ENCODE measurements at places on chromosomes 6 and 20. TPM values are rescaled to one million over a fixed set of nuclear protein-coding genes. Genes with fewer than 3 reads are reported as not detected.
A peak's percentile ranks its signal among the peaks of the same experiment; 100 is the strongest.

Gene HLA-DOB
- total RNA-seq, result not detected

Gene RAD21L1
- 1.1 TPM for total RNA-seq

Gene RGS17
- 12.0 TPM for total RNA-seq

Gene ZNF831
- 0.56 TPM for total RNA-seq

Gene MCM8
- total RNA-seq, result 8.2 TPM

Gene CEBPB
- total RNA-seq, result 28.1 TPM

Gene CENPQ
- 7.5 TPM for total RNA-seq

Gene DLL1
- total RNA-seq, result 59.5 TPM

DNA sequence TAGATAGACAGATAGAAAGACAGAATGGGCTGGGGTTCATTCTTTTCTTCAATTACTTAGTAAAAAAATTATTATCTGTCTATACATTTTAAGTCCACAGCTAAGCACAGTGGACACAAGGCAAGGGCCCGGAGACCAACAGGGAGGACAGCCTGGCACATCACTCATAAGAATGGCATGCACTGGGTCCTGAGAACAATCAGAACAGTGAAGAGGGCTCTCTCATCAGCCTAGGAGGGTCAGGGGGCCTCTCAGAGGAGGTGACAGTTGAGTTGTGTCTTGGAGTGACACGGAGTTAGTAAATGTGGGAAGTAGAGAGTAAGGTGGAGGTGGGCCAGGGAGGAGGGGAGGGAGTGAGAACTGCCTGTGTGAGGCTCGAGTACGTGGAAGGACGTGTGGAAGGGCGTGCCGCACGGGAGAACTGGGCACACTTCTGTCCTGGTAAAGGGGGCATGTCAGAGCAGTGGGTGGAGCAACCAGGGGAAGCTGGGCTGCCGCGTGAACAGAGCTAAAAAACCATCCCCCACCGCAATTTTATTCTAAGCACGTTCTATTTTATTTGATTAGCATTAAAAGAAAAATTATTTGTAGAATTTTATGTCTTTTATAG is 45.1 kb upstream of the DSP start:
- no peak for DNase-seq
- H3K27ac ChIP-seq, result no peak overlapping the region
- no peak overlapping the region for H3K4me3 ChIP-seq
- H3K27me3 ChIP-seq, result peaks cover 5% of the 10 kb centered on the region

GRCh38 chr6:137403855-137404254 is 90.3 kb downstream of the OLIG3 start:
- no peak overlapping the region for H3K27ac ChIP-seq
- no peaks in the 10 kb centered on the region for H3K4me1 ChIP-seq
- DNase-seq, result no peak
- no peak overlapping the region for H3K4me3 ChIP-seq
- H3K27me3 ChIP-seq, result no peaks in the 10 kb centered on the region

DNA sequence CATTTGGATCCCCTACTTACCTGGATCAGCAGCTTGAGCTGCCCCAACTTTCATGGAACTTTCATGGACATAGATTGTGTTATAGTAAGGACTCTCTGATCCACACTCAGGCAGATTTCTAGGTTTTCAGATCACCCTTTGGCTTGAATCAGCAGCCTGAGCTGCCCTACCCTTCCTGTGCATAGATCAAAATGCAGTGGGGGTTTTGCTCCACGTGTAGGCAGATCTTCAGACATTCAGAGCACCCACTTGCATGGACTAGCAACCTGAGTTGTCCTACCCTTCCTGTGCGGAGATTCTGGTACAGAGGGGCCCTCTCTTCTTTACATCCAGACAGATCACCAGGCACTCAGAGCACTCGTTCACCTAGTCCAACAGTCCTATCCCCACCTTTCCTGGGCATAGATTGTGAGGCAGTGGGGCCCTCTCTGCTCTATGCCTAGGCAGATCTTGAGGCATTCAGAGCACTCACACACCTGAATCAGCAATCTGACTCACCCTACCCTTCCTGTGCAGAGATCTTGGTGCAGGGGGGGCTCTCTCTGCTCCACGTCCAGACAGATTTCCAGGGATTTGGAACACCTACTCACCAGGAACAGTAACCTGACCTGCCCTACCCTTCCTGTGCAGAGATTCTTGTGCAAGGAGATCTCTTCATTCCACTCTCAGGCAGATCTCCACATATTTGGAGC is 705.2 kb upstream of the NRSN1 start:
- no peaks in the 10 kb centered on the region for H3K36me3 ChIP-seq
- no peaks in the 10 kb centered on the region for H3K4me1 ChIP-seq
- H3K4me3 ChIP-seq, result no peak overlapping the region
- H3K27me3 ChIP-seq, result no peaks in the 10 kb centered on the region
- H3K27ac ChIP-seq, result no peak overlapping the region

DNA sequence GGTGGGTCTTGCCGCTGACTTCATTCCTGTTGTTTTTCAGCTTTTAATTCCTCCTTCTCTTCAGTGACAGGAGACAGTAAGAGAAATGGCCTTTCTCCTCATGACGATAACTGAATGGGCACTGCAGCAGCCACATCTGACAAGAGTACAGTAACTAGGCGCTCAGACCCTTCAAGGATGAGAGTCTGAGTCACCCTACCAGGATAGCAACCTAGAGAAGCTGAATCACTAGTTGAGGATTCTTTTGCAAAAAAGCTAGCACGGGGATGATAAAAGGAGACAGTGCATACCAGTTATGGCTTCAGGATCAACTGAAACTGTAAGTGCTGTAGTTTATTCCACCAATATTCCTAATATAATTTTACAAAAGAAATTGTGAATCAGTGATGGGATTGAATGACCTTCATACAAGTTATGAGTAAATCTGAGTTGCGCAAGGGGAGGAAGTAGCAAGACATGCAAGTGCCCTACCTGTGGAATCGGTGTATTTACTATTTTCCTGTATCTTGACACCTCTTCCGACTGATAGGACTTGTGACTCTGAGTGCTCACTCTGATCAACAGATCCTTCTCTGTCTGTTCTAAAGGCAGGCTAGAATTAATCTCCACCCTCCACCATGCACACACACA is 161.8 kb upstream of the GRIK2 start:
- no peaks in the 10 kb centered on the region for H3K36me3 ChIP-seq
- no peak overlapping the region for H3K4me3 ChIP-seq
- H3K27me3 ChIP-seq, result peaks cover 2% of the 10 kb centered on the region
- no peaks in the 10 kb centered on the region for H3K4me1 ChIP-seq
- no peak overlapping the region for H3K27ac ChIP-seq

GRCh38 chr20:32906200-32906599 is 47.5 kb downstream of the EFCAB8 start:
- peaks cover 5% of the 10 kb centered on the region for H3K27me3 ChIP-seq
- H3K4me3 ChIP-seq, result no peak overlapping the region
- peaks cover 11% of the 10 kb centered on the region for H3K4me1 ChIP-seq
- DNase-seq, result no peak

DNA sequence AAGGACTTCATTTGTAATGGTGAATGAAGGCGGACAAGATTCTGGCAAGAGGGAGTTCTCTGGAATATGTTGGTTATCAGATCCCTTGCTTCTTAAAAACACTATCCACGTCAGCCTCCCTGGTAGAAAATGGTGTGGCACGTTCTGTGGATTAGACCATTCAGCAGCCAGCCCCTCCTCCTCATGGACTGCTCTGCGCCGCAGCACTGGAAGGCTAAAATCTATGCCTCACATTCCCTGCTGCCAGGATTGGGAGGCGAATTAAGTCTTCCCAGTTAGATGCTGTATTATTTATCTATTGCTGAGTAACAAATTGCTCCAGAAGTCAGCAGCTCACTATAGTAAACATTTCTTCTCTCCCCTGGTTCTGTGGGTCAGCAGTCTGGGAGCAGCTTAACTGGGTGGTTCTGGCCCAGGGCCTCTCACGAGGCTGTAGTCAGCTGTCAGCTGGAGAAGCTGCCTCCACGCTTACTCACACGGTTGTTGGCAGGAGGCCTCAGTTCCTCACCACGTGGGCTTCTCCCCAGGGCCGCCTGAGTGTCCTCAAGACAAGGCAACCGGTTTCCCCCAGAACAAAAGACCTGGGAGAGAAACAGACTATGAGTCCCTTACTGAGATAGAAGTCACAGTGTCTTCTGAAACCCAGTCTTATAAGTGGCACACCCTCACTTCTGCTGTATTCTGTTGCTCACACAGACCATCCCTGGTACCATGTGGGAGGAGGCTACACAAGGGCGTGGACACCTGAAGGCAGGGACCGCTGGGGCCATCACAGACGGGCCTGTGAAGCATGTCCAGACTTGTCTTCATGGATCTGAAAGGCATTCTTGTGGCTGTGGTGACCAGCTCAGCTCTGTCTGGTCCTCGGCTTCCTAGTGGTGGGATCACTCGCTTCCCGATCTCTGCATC is 101.0 kb downstream of the NRN1 start:
- H3K27me3 ChIP-seq, result no peaks in the 10 kb centered on the region
- H3K36me3 ChIP-seq, result no peaks in the 10 kb centered on the region
- no peak for DNase-seq
- no peak overlapping the region for H3K4me3 ChIP-seq
- H3K27ac ChIP-seq, result no peak overlapping the region

DNA sequence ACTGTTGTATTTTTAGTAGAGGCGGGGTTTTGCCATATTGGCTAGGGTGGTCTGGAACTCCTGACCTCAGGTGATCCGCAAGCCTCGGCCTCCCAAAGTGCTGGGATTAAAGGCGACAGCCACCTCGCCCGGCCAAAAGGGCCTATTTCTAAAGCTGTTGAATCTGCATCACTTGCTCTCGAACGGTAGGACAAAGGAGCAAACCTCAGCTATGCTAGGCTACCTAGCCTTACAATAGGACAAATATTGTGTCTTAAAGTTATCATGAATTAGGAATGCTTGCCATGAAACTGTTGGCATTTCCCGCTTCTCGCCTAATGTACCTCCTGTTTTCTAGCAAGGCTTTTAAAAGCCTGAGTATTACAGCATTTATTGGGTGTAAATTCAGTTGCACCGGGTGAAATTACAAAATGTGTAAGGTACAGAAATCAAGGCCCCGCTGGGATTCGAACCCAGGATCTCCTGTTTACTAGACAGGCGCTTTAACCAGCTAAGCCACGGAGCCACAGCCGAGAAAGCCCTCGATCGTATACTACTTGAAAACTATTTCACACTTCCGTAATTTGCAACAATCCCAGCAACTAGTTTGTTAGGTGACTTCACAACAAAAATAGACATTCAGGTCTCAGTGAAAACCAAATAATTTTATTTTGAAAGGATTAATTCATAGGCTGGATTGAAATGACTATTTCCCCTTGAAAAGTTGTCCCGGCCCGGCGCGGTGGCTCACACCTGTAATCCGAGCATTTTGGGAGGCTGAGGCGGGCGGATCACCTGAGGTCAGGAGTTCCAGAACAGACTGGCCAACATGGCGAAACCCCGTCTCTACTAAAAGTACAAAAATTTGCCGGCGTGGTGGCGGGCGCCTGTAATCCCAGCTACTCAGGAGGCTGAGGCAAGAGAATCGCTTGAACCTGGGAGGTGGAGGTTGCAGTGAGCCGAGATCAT is 211.6 kb upstream of the ZNF184 start:
- peak; percentile 70 for DNase-seq
- H3K27me3 ChIP-seq, result peaks cover 21% of the 10 kb centered on the region
- H3K4me1 ChIP-seq, result peaks cover 12% of the 10 kb centered on the region
- H3K4me3 ChIP-seq, result no peak overlapping the region

DNA sequence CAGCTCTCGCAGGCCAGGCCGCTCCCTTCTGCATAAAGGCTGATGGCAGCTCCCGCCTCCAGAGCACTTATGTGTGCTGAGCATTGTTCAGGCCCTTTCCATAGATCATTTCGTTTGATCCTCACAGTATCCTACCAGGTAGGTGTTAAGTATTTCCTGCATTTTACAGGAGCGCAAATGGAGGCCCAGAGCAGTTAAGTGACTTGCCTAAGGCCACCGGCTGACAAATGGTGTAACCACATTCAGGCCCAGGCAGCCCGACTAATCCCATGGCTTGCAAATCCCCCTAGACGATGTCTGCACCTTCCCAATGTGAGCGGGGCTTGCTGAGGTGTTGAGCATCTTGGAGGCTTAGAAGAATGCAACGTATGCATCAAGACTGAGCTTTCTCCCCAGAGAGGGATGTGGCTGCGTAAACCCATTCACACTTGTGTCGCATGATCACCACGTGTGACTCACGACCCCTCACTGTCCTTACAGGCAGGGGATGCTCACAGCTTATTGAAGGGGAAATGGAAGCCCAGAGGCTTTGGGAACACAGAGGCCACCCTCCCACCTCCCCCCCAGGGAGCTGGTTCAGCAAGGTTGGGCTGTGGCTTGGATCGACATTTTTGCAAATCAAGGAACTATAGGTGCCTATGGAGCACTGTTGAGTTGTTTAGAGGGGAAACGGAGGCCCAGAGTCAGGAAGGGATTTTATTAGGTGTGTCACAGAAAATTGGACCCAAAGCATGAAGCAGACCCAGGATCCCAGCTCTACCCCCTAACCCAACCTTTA is 7.0 kb downstream of the BPIFB2 start:
- no peak overlapping the region for H3K27ac ChIP-seq
- H3K27me3 ChIP-seq, result peaks cover 5% of the 10 kb centered on the region
- no peaks in the 10 kb centered on the region for H3K4me1 ChIP-seq
- no peak for DNase-seq

DNA sequence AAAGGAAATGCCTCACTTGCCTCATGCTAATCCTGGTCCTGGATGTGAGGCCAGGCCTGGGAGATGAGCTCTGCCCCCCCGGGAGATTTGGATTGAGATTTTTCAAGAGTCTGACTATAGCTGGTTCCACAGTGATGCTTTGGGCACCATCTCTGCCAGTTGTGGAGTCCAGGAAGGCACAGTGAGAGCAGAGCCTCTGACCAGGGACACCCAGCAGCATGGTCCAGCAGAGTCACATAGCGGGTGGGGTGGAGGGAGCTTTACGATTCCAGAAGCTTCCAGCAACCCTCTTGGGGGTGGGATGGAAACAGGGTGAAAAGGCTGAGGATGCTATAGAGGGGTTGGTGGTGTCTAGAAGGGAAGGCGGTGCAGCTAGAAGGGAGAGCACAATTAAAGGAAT is 8.7 kb downstream of the SLC32A1 start:
- DNase-seq, result no peak
- no peaks in the 10 kb centered on the region for H3K36me3 ChIP-seq
- H3K4me1 ChIP-seq, result peaks cover 33% of the 10 kb centered on the region
- peaks cover 25% of the 10 kb centered on the region for H3K27me3 ChIP-seq
- no peak overlapping the region for H3K4me3 ChIP-seq

GRCh38 chr20:34705397-34706301 is 1.5 kb downstream of the TP53INP2 start:
- peaks cover 29% of the 10 kb centered on the region for H3K36me3 ChIP-seq
- H3K27me3 ChIP-seq, result peaks cover 19% of the 10 kb centered on the region
- H3K4me1 ChIP-seq, result peaks cover 52% of the 10 kb centered on the region
- peak overlapping the region; percentile 89 for H3K27ac ChIP-seq
- peak; percentile 39 for DNase-seq

DNA sequence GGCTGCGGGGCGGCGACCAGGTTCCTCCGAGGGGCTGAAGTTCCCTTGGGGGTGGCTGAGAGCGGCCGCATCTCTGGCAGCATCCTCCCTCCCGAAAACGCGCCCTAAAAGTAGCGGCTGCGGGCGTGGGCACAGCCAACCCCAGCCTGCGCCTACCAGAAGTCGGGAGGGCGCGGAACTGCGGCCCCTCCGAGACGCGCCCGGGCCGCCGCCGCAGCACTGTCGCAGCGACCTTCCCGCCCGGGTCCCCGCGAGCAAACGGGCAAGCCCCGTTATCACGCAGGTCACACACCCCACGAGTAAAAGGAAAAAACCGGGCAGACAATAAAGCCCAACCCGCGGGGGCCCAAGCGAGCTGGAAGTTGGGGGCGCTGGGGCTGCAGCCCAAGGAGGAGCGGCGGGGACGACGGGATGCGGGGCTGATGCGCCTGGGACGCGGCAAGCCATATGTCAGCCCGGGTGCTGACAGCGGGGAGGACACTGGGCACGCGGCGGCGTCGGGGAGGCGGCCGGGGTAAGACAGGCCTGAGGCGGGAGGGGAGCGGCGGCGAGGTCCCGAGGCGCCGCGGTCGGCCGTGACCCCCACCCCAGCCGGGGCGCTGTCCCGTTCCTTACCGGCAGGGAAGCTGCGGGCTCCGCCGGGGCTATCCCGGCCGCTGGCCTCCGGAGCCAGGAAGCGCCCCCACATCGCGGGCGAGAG is 659 bp downstream of the CEP85L start:
- H3K4me3 ChIP-seq, result peak overlapping the region; percentile 96
- peaks cover 7% of the 10 kb centered on the region for H3K4me1 ChIP-seq

Data from endothelial cell (in vitro differentiated cells).